Lung (tissue), 17 donors: ENCODE measurements at places on chromosomes 11 and 22. TPM values are rescaled to one million over a fixed set of nuclear protein-coding genes. Genes with fewer than 3 reads are reported as not detected.

NXPE1 gene
- total RNA-seq, result not detected

ANKK1 gene
- 0.77 TPM for total RNA-seq

PHF21B gene
- 0.43 TPM for total RNA-seq

ESAM gene
- total RNA-seq, result 142 TPM

DNA sequence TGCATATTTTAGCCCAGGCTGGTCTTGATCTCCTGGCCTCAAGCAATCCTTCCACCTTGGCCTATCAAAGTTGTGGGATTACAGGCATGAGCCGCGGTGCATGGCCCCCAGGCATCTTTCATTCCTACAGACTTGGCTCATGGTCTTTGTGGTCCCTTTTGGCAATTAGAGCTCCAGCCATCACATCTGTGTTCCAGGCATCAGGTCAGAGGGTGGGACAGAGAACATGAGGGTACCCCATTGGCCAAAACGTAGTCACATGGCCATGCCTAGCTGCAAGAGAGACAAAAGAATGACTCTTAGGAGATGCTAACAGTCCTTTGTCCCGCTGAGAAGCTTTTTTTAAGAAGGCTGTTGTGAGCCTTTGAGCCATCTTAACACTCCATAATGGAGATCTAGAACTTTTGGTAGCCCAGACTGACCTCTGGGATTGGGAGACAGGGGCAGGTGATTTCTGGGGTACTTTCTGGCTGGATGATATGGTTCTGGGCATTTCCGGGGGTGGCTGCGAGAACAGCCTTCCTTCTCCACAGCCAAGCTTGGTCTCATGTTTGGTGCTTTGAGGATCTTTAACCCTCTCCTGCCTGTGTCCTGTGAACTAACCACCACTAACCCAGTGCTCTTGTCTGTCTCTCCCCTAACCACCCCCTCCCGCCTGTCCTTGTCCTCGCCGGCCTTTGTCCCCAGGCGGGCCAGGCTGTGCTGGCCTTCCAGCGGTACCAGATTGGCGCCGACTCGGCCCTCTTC is 18.4 kb upstream of the TAB1 start:
- no peak for DNase-seq

DNA sequence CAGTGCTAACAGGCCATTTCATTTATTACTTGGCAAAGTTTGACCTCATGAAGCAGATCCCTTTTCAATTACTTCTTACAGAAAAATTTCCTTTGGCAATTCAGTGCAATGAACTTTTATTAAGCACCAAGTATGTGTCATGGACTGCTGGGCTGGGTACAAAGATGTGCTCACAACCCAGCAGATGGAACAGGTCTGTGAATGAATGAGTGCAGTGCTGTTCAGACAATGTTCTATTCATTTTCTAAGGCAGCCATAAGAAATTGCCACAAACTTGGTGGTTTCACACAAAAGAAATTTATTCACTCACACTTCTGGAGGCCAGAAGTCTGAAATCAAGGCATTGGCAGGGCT is 428.5 kb downstream of the SOX6 start:
- DNase-seq, result no peak

DNA sequence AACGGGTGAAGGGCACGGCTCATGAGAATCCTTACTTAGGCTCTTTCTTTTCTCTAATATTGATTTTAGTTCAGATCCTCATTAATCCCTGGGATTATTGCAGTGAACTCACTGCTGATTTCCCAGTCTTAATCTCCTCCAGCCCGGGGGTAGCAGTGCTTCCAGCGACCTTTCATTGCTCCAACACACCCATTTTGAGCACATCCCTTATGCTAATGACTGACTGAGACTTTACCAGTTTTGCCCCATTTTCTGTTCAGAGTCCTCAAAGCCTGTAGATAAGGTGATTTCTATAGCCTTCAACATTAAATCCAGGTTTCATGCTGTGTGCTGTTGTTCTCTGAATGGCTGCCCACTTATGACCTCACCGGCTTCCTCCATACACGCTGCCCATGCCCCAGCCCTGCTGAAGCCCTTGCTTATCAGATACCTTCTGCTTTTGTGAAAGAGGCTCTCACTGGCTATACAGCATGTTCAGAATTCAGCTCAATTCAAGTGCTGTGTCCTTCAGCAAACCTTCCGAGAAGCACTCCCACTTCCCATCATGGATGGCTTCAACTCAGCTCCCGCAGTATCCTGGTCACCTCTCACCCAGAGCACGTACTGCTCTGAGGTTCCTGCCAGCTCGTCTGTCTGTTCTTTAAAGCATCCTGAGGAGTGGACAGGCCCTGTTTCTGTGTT is 49.0 kb downstream of the PPFIA1 start:
- DNase-seq, result peak; percentile 28

- no peak for DNase-seq
These were observed 353.2 kb downstream of the ETS1 start for GRCh38 chr11:128234143-128234542.

GRCh38 chr11:8164746-8165145 is 4.1 kb downstream of the RIC3 start:
- no peak for DNase-seq

PRR33 gene
- not detected for total RNA-seq

DNA sequence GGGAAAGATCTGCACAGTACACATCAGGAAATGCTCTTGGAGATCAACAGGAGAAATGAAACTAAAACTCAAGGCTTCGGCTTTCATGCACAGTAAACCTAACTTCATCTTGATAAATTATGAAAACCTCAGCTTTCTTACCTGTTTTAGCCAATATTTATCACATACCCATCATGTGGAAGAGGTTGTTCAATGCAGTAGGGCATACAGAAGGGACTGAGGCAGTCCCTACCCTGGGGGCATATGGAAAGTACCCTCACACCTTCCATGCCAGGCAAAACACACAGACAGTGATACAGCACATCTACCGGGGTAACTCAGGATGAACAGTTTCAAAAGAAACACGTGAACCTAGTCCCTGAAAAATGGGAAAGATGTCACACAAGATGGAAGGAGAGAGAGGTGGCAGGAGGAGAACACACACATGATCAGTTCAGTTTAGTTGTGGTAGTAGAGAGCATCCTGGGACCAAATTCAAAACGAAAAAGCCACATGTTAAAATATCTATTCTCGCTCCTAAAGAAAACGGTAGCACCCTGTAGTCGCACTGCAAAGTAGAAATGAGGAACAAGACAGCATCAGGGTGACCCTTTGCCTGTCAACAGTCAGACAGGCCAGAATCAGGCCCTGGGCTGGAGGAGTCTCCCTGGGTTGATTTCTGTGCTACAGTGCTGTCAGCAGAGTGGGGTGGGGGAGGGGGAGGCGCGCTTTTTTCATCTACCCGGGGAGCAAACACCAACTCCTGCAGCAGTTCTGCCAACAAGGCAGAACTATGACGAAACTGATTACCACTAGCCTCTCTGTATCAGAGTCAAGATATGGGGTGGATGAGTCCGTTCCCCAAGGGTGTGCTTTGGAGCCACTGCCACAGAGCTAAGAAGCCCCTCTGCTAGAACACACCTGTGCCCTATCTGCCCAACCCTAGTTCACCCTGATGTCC is 1.3 kb downstream of the HIRA start:
- peak; percentile 54 for DNase-seq

DNA sequence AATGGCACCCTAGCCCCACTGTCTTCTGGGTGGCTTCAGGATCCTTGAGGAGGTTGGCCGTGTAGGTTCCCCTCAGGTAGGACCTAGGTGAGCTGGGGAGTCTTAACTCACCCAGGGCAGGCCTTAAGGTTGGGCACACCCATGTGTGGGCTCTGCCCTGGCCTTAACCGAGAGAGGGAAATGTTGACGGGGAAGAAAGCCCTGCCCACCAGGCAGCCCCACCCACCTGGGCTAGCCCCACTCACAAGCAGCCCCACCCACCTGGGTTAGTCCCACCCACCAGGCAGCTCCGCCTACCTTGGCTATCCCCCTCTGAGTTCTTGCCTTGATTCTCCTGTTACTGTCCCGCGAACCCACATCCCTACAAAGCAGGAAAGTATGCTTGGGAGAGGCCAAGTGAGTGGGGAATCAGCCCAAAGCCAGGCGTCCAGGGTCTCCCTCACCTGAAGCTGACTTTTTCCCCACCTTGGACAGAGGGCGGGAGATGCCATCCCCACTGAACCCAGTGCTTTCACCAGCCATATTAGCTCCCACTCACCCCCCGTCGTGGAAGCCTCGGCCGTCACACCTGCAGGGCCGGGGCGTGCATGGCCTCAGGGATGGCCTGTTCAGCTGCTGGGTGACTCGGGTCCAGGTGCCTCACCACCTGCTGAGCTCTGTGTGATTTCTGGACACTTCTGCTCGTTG is at the start of gene MYEOV:
MYEOV (plus strand) TSS at position 337 of the 687 bp plus-strand sequence. CDS start 1,200 bp downstream, outside the sequence.
- no peak for DNase-seq

- no peak for DNase-seq
These were observed 412.3 kb upstream of the KIRREL3 start for GRCh38 chr11:127412722-127413380.

GRCh38 chr11:123690485-123690884 is 36.1 kb upstream of the SCN3B start:
- no peak for DNase-seq

OR5AL1 gene
- not detected for total RNA-seq

GRCh38 chr11:76752321-76753143 is 30.6 kb upstream of the TSKU start:
- DNase-seq, result peak; percentile 94

DNA sequence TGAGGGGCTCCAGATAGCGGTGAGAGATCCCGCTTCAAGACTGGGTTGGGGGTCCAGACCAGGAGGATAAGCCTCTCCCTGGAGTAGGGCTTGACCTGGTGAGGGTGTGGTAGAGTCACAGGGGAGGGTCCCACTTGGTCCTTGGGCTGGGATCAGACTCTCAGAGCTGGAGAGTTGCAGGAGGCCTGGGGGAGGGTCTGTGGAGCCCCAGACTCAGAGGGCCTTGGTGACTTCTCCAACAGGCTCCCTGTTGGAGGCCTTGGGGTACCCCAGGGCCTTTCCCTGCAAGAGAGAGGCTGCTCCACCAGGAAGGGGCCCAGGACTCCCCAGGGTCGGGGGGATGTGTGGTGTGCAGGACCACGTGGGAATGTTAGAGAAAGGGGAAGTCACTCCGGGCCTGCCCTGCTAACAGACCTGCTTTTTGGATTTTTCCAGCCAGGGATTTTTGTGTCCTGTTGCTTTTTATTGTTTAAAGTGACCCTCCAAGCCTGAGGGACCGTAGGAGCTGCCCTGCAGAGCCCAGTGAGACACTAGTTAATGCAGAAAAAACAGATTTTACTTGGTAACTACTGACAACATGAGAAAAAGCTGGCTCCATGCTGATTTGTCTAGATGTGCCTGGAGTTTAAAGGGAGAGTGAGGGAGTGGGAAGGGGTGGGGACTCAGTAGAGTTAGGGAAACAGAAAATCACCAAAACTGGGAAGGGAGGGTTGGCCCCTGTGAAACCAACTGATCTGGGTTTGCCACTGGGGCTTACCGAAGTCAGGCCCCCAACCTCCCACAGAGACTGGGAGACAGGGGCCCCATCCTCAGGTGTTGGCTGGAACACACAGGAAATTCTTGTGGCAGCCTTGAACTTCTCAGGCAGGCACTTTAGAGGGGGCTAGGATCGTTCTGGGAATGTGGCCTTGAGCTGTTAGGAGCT is 801 bp upstream of the TXNRD2 start:
- peak; percentile 47 for DNase-seq

GRCh38 chr22:29014293-29014692 is 47.3 kb downstream of the C22orf31 start:
- no peak for DNase-seq

GRCh38 chr11:105856954-105857353 is 165.1 kb downstream of the MSANTD4 start:
- no peak for DNase-seq

DNA sequence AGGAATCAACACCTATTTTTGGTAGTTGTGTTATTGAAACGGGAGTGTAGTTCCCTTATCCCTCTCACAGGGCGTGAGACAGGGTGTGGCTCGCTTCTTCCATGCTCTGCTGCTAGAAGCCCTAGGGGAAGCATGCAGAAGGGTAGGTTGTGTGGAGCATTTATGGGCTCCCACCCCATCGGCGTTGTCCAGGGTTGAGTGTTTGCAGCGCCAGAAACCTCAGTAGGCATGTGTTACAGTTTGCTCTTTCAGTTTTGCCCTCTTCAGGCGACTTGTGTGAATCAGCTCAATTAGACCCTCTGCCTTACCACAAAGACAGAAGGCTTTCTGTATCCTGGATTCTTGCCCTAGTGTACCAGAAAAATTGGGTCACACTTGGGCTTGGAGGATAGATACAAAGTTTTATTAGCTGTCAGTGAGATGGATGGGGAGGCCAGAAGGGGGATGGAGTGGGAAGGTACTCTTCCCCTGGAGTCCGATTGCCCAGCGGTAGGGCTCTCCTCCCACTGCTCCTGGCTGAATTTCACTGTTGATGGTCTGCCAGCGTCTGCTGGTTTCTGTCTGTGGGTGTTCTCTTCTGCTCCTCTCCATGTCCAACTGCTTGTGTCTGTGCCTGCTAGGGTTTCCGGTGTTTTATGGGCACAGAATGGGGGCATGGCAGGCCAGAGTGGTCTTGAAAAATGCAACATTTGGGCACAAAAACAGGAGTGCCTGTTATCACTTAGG is 358.3 kb upstream of the CTSC start:
- DNase-seq, result no peak

CELSR1 gene
- total RNA-seq, result 36.1 TPM

GRCh38 chr22:20112623-20113511 is 3.0 kb upstream of the RANBP1 start:
- no peak for DNase-seq

GRCh38 chr22:20427945-20428417 is 9.6 kb downstream of the SCARF2 start:
- DNase-seq, result no peak

FGF3 gene
- not detected for total RNA-seq

DNA sequence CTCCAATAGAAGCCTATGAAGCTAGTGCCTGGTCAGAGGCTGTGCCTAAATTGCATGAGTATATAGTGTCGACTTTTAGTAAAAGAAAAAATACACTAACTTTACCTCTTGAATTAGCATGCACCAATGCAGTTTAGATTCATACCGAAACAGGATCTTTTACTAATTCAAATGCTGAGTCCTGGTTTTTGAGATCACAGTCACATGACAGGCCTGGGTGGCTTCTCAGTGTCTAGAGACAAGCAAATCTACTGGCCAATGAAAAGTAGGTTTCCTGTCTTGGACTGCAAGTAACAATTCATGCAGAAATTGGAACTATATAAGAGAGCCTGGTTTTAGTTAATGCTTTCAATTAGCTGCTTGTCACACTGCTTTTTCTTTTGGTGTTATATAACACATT is 7.2 kb downstream of the ARHGEF12 start:
- no peak for DNase-seq

DNA sequence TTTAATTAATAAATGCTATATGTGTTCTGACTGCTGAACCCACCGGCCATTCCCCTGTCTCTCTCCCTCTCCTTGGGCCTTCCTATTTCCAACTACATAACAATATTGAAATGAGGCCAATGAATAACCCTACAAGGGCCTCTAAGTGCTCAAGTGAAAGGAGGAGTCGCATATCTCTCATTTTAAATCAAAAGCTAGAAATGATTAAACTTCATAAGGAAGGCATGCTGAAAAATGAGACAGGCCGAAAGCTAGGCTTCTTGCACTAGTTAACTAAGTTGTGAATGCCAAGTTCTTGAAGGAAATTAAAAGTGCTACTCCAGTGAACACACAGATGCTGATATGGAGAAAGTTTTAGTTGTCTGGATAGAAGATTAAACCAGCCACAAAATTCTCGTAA is 109.2 kb downstream of the TSPAN18 start:
- DNase-seq, result peak; percentile 49
